ENCODE measurements at places on chromosomes 5 and 9.

DNA sequence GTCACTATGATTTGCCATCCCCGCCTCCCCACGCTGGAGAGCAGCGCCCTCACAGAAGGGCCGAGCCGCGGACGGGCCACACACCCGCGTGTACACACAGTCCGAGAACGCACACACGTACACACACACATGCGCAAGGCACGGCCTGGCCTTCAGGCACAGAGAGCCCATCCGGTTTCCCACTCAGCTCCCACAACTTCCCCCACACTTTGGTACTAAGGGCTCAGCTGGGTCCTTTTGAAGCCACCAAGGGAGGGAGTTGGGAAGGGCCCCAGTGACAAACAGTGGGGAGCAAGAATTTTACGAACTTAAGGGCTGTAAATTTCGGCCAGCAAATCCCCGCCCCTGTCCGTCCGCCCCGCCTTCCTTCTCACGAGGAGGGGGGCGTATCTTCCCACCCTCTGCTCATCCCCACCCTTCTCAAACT lies 133.3 kb upstream of the HAND1 start:
- H3K4me1 ChIP-seq, result peaks cover 32% of the 10 kb centered on the region
- no peak for DNase-seq
- H3K27me3 ChIP-seq, result peaks cover 51% of the 10 kb centered on the region
- no peak overlapping the region for H3K4me3 ChIP-seq
- no peaks in the 10 kb centered on the region for H3K36me3 ChIP-seq

GRCh38 chr5:109708813-109709212 lies 19.1 kb downstream of the MAN2A1 start:
- H3K27ac ChIP-seq, result no peak overlapping the region
- H3K36me3 ChIP-seq, result peaks cover 11% of the 10 kb centered on the region

DNA sequence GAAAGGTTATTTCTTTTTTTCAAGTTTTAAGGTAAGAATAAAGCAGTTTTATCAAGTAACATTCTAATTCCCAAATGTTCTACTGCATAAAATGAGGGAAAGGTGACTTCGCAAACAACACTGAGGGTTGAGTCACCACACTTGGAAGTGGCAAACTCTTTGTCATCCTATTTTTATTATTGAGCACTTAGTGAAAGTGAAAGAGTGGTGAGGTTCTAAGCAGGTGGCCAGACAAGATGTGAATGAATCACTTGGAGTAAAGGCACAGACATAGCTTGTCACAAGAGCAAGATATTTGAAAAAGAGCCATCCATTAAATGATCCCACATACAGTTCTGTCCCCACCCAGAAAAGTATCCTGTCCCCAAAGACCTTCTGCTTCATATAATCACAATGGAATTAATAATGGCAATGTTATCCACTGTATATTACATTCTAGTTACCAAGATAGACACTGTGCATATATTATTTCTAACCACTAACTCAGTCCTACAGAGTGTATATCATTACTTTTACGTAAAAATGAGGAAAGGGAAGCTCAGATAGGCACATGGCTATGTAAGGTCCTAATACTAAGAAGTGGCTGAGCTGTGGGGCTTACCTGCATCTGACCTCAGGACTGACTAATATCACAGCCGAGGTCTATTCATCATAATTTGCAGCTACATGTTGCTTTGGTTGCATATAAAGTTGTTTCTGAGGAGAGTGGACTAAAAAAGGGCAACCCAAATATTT lies 730.4 kb upstream of the MEF2C start:
- no peak for DNase-seq
- H3K36me3 ChIP-seq, result no peaks in the 10 kb centered on the region
- H3K27me3 ChIP-seq, result no peaks in the 10 kb centered on the region
- no peak overlapping the region for H3K4me3 ChIP-seq
- H3K4me1 ChIP-seq, result no peaks in the 10 kb centered on the region
- H3K27ac ChIP-seq, result no peak overlapping the region

- no peaks in the 10 kb centered on the region for H3K4me1 ChIP-seq
- no peak for DNase-seq
- H3K4me3 ChIP-seq, result no peak overlapping the region
- no peaks in the 10 kb centered on the region for H3K36me3 ChIP-seq
Measured at GRCh38 chr5:71810471-71811195, 91.6 kb downstream of the CARTPT start.

Data from SJSA1 (cell line).